Endothelial cell of umbilical vein (primary cell): ENCODE measurements at places on chromosomes 16 and 17. TPM values are rescaled to one million over a fixed set of nuclear protein-coding genes. Genes with fewer than 3 reads are reported as not detected.

The MYL11 gene
- 1.3 TPM in 1 of 2 replicates, not detected in the other for total RNA-seq

The HES7 gene
- total RNA-seq = 0.51 TPM in 1 of 2 replicates, not detected in the other

GRCh38 chr17:81517009-81517338 lies 4.4 kb upstream of the ACTG1 start:
- no peaks in the 10 kb centered on the region for H3K27me3 ChIP-seq
- H3K4me1 ChIP-seq = peaks cover 35% of the 10 kb centered on the region
- H3K36me3 ChIP-seq = no peaks in the 10 kb centered on the region
- no peak overlapping the region for H3K4me3 ChIP-seq

GRCh38 chr17:19238167-19238505 lies 970 bp downstream of the EPN2 start:
- H3K27me3 ChIP-seq = no peaks in the 10 kb centered on the region
- peak overlapping the region; percentile 98 for H3K4me3 ChIP-seq
- peak overlapping the region; percentile 33 for H3K27ac ChIP-seq
- H3K4me1 ChIP-seq = peaks cover 5% of the 10 kb centered on the region
- H3K36me3 ChIP-seq = no peaks in the 10 kb centered on the region

DNA sequence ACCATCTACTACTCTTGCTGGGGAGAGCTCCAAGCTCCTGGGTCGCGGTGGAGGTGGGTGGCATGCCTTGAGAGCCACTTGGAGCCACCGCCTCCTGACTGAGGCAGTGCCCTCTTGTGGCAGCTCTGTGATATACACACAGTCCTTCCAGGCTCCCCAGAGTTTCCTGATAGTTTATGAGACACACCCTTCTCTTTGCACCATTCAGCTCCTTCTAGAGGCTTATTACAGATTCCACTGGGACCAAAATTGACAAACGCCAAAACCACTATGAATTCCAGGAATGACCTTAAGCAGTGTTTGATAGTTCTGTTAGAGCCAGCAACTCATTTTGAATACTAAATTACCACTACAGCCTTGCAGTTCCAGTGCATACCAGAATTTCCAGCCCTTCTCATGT lies 170.1 kb upstream of the CDH13 start:
- H3K36me3 ChIP-seq = no peaks in the 10 kb centered on the region
- no peaks in the 10 kb centered on the region for H3K4me1 ChIP-seq
- no peak overlapping the region for H3K4me3 ChIP-seq
- H3K27ac ChIP-seq = no peak overlapping the region

The RRN3 gene
- total RNA-seq = 22.7 and 26.5 TPM in 2 replicates

The FBXO31 gene
- 28.7 and 31.8 TPM in 2 replicates for total RNA-seq

DNA sequence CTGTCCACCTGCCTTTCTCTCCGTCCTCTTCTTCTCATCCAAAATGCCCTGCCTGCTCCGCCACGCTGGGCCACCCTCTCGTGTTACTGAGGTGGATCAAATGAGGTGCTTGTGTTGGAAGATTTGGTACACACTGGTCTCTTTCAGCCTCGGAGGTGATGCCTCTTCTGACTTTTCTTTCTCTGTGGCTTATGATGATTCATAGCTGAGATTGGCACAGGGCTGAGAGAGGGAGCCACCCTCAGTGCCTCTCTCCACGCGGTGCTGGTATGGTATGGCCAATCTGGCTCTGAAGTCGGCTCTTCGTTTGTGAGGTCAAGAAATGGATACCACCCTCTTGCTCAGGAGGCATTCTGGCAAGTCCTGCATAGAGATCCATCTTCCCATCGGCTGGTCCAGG lies 82.4 kb downstream of the PLCG2 start:
- H3K27ac ChIP-seq = peak overlapping the region; percentile 19
- no peak overlapping the region for H3K4me3 ChIP-seq
- H3K27me3 ChIP-seq = no peaks in the 10 kb centered on the region
- peaks cover 14% of the 10 kb centered on the region for H3K4me1 ChIP-seq

DNA sequence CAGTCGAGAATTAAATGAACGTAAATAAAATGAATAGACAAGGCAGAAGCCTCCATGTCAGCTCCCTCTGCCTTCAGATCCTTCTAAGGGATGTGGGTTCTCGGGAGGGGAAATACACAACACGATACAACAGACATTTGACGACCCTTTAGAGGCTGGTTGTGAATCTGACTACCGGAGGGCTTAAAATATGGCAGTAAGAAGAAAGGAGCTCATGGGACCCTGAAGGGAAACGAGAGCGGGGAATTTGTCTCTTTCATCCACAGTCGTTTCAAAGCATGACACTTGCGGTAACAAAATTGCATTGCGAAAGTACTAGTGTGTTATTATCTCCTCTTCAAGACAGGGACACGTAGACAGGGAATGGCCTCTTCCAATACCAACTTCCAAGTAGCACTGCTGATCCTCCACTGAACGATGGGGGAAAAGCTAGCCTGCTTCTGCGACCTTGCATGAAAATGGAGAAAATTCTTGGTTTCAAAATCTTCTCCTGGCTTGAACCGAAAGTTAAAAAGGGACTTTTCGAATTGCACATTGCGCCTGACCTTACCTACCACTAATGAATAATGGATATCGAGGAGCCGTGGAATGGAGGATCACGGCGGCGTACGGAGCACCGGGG lies 1.2 kb upstream of the TNRC6C start:
- H3K36me3 ChIP-seq = no peaks in the 10 kb centered on the region
- peaks cover 29% of the 10 kb centered on the region for H3K27me3 ChIP-seq
- peaks cover 20% of the 10 kb centered on the region for H3K4me1 ChIP-seq
- peak overlapping the region; percentile 67 for H3K4me3 ChIP-seq
- DNase-seq = peak; percentile 24

The TACO1 gene
- 26.1 and 31.7 TPM in 2 replicates for total RNA-seq

DNA sequence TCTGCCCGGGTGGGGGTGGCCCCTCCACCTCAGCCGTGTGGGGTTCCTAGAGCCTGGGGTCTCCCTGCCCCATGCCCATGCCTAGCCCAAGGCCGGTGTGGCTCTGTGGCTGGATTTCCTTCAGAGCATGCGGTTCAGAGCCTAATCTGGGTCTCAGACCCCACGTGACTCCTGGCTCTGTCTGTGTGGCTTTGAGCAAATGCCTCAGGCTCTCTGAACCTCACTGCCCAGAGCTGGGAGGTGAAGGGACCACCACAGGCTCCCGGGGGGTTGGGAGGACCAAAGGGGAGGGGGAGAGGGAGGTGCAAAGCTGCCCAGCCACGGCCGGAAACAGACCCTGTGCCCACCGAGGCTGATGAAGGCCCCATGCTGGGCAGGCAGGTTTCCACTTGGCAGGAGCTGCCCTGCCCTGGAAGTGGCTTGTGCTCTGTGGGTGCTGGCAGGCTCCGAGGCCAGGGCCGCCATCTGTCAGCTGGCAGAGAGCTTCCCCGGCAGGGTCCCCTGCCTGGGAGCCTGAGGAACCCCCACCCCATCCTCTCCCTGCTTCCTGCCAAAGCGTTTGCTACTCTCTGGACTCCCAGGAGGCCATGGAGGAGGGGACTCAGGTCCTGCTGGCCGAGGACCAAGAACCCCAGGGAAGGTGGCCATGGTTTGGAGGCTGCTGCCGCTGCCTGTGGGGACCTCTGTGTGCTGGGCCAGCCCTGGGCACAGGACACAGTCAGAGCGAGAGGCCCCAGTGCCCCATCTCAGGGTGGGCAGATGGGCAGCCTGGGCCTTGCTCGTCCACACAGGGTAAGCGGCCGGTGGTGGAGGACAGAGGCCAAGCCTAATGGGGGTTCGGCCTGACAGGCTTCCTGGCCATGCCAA lies 4.0 kb downstream of the CDH15 start:
- H3K4me3 ChIP-seq = no peak overlapping the region
- no peak for DNase-seq
- no peak overlapping the region for H3K27ac ChIP-seq
- H3K36me3 ChIP-seq = no peaks in the 10 kb centered on the region

The PRSS53 gene
- total RNA-seq = 2.8 and 4.5 TPM in 2 replicates

- peaks cover 3% of the 10 kb centered on the region for H3K4me1 ChIP-seq
- H3K4me3 ChIP-seq = no peak overlapping the region
- peak; percentile 39 for DNase-seq
- H3K27me3 ChIP-seq = peaks cover 8% of the 10 kb centered on the region
- no peak overlapping the region for H3K27ac ChIP-seq
Observed at GRCh38 chr17:39579318-39580081, 28.2 kb downstream of the NEUROD2 start.

GRCh38 chr17:17398943-17399926 lies 77.6 kb upstream of the MED9 start:
- H3K27me3 ChIP-seq = no peaks in the 10 kb centered on the region
- no peak overlapping the region for H3K4me3 ChIP-seq
- DNase-seq = no peak
- H3K36me3 ChIP-seq = no peaks in the 10 kb centered on the region

- H3K36me3 ChIP-seq = no peaks in the 10 kb centered on the region
- H3K27me3 ChIP-seq = no peaks in the 10 kb centered on the region
- H3K4me3 ChIP-seq = no peak overlapping the region
- H3K4me1 ChIP-seq = no peaks in the 10 kb centered on the region
Observed at GRCh38 chr16:7351610-7352510, 19.2 kb downstream of the RBFOX1 start.

DNA sequence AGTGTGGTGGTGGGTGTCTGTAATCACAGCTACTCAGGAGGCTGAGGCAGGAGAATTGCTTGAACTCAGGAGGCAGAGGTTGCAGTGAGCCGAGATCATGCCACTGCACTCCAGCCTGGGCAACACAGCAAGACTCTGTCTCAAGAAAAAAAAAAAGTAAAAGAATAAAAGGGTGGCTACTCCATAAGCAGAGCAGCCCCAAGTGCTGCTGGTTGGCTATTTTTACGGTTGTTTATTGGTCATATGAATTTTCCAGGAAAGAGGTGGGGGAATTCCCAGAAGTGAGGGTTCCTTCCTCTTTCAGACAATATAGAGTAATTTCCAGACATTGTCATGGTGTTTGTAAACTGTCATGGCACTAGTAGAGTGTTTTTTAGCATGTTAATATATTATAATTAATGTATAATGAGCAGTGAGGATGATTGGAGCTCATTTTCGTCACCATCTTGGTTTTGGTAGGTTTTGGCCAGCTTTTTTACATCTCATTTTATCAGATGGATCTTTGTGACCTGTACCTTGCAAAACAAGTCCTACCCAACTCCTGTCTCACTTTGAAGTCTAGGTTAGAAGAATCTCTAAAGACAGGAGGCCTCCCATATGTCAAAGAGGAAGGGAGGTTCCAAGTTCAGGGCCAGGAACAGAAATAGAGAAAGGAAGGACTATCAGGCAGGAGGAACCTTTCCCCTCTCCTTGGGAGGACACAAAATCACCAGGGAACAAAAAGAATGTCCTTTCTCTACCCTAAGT lies 39.1 kb downstream of the HOXB1 start:
- DNase-seq = peak; percentile 75
- H3K36me3 ChIP-seq = no peaks in the 10 kb centered on the region
- no peak overlapping the region for H3K4me3 ChIP-seq
- H3K4me1 ChIP-seq = peaks cover 10% of the 10 kb centered on the region
- H3K27me3 ChIP-seq = peaks cover 5% of the 10 kb centered on the region

- H3K36me3 ChIP-seq = no peaks in the 10 kb centered on the region
- H3K4me3 ChIP-seq = no peak overlapping the region
- peaks cover 11% of the 10 kb centered on the region for H3K4me1 ChIP-seq
- no peaks in the 10 kb centered on the region for H3K27me3 ChIP-seq
- H3K27ac ChIP-seq = no peak overlapping the region
Observed at GRCh38 chr17:19298569-19299213, 61.5 kb downstream of the EPN2 start.

- H3K27ac ChIP-seq = no peak overlapping the region
- DNase-seq = no peak
- H3K4me1 ChIP-seq = peaks cover 3% of the 10 kb centered on the region
- peaks cover 39% of the 10 kb centered on the region for H3K36me3 ChIP-seq
Observed at GRCh38 chr17:4008441-4009185, 44.4 kb upstream of the ATP2A3 start.

The CDK5R1 gene
- total RNA-seq = 3.9 and 6.1 TPM in 2 replicates

- H3K36me3 ChIP-seq = no peaks in the 10 kb centered on the region
- peak within 1 kb of the TSS; percentile 68 for H3K27ac ChIP-seq
- peak; percentile 94 for DNase-seq
- H3K4me3 ChIP-seq = peak within 1 kb of the TSS; percentile 75
- H3K4me1 ChIP-seq = peaks cover 6% of the 10 kb centered on the region
Observed at GRCh38 chr16:2682209-2683021, at the start of gene KCTD5. KCTD5 (plus strand) TSS chr16:2682523; CDS start chr16:2682549, 26 bp downstream.

The CSF3 gene
- total RNA-seq = 2.4 and 2.9 TPM in 2 replicates

The WWP2 gene
- total RNA-seq = 43.0 and 44.9 TPM in 2 replicates

The ZMYND15 gene
- 0.44 TPM in 1 of 2 replicates, not detected in the other for total RNA-seq

GRCh38 chr17:62681061-62681938 lies 53.8 kb downstream of the MRC2 start:
- peaks cover 2% of the 10 kb centered on the region for H3K36me3 ChIP-seq
- no peak overlapping the region for H3K4me3 ChIP-seq
- no peaks in the 10 kb centered on the region for H3K4me1 ChIP-seq
- H3K27ac ChIP-seq = no peak overlapping the region
- DNase-seq = no peak
- H3K27me3 ChIP-seq = no peaks in the 10 kb centered on the region

The DHRS7C gene
- total RNA-seq = not detected in 2 replicates

- no peaks in the 10 kb centered on the region for H3K27me3 ChIP-seq
- H3K27ac ChIP-seq = no peak overlapping the region
- H3K4me1 ChIP-seq = no peaks in the 10 kb centered on the region
- no peak for DNase-seq
- H3K36me3 ChIP-seq = no peaks in the 10 kb centered on the region
Observed at GRCh38 chr16:50884066-50884860, 142.4 kb downstream of the CYLD start.

- H3K4me1 ChIP-seq = no peaks in the 10 kb centered on the region
- no peaks in the 10 kb centered on the region for H3K36me3 ChIP-seq
- H3K27ac ChIP-seq = no peak overlapping the region
- no peak overlapping the region for H3K4me3 ChIP-seq
- DNase-seq = no peak
Observed at GRCh38 chr17:62911114-62911513, 54.9 kb upstream of the TANC2 start.

GRCh38 chr16:21285314-21285713 lies 7.2 kb upstream of the CRYM start:
- no peaks in the 10 kb centered on the region for H3K36me3 ChIP-seq
- no peak overlapping the region for H3K4me3 ChIP-seq
- H3K27ac ChIP-seq = no peak overlapping the region
- no peak for DNase-seq
- H3K4me1 ChIP-seq = no peaks in the 10 kb centered on the region

- DNase-seq = no peak
- H3K27ac ChIP-seq = no peak overlapping the region
- H3K4me1 ChIP-seq = no peaks in the 10 kb centered on the region
- H3K36me3 ChIP-seq = no peaks in the 10 kb centered on the region
- peaks cover 29% of the 10 kb centered on the region for H3K27me3 ChIP-seq
- no peak overlapping the region for H3K4me3 ChIP-seq
Observed at GRCh38 chr17:45791935-45792334, 7.8 kb downstream of the CRHR1 start.

GRCh38 chr16:22638393-22639206 lies 127.9 kb downstream of the NPIPB5 start:
- H3K27ac ChIP-seq = no peak overlapping the region
- no peak overlapping the region for H3K4me3 ChIP-seq
- no peaks in the 10 kb centered on the region for H3K36me3 ChIP-seq
- no peaks in the 10 kb centered on the region for H3K4me1 ChIP-seq

GRCh38 chr16:63337264-63337663 lies 1301.0 kb upstream of the CDH8 start:
- DNase-seq = no peak
- no peak overlapping the region for H3K27ac ChIP-seq
- no peak overlapping the region for H3K4me3 ChIP-seq
- H3K27me3 ChIP-seq = no peaks in the 10 kb centered on the region
- H3K4me1 ChIP-seq = no peaks in the 10 kb centered on the region

GRCh38 chr16:268141-269053 lies 7.3 kb downstream of the RGS11 start:
- no peak overlapping the region for H3K4me3 ChIP-seq
- no peaks in the 10 kb centered on the region for H3K4me1 ChIP-seq
- peaks cover 7% of the 10 kb centered on the region for H3K36me3 ChIP-seq
- no peaks in the 10 kb centered on the region for H3K27me3 ChIP-seq
- DNase-seq = no peak
